ENCODE measurements at places on chromosomes 1 and 21. TPM values are rescaled to one million over a fixed set of nuclear protein-coding genes. Genes with fewer than 3 reads are reported as not detected.

The LCE3E gene
- total RNA-seq: not detected

The ICOSLG gene
- total RNA-seq: 0.37 TPM

The OSCP1 gene
- total RNA-seq: 1.4 TPM

The PGBD2 gene
- 7.0 TPM for total RNA-seq

The PTGS2 gene
- total RNA-seq: 4.0 TPM

The AK5 gene
- total RNA-seq: 14.9 TPM
